Activated CD4-positive, alpha-beta T cell treated with anti-CD3 and anti-CD28 coated beads for 1 hour (primary cell): ENCODE measurements at places on chromosomes 12 and 14.

DNA sequence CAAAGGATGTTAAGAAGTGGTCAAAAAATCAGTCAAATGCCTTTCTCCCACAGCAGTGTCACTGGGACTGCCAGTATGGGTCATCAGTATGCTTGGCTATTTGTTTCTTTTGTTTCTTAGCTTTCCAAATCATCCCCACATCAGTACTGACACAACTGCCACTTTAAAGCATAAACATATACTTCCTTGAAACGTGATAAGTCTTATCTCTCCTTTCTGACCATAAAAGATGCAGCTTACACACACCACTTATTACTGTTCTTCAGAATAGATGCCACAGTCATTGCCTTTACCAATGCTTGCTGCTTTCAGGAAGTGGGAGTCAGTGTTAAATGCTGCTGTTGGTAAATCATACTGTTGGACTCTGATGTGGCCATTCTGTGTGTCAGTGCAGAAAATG, 18.6 kb upstream of the GARIN2 start:
- no peak for DNase-seq

GRCh38 chr14:58787592-58787991, 149.8 kb downstream of the DACT1 start:
- DNase-seq = no peak

GRCh38 chr12:13981990-13982389, 588 bp upstream of the GRIN2B start:
- no peak for DNase-seq

DNA sequence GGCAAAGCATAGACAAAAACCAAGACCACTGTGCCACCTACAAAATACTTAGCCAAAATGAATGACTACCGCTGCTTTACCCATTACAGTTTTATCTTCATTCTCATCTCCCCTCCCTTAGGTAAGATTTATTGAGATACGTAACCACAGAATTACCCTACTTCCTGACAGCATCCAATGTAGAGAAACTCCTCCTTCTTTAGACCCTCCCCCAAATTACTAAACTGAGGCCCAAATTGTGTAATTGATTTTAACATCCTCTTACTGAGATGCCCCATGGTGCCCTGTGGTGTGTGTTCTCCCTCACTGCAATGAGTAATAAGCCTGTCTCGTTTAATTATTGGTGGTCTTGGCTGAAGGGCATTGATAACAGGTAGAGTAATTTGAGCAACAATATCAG, 19.1 kb downstream of the VRK1 start:
- no peak for DNase-seq

DNA sequence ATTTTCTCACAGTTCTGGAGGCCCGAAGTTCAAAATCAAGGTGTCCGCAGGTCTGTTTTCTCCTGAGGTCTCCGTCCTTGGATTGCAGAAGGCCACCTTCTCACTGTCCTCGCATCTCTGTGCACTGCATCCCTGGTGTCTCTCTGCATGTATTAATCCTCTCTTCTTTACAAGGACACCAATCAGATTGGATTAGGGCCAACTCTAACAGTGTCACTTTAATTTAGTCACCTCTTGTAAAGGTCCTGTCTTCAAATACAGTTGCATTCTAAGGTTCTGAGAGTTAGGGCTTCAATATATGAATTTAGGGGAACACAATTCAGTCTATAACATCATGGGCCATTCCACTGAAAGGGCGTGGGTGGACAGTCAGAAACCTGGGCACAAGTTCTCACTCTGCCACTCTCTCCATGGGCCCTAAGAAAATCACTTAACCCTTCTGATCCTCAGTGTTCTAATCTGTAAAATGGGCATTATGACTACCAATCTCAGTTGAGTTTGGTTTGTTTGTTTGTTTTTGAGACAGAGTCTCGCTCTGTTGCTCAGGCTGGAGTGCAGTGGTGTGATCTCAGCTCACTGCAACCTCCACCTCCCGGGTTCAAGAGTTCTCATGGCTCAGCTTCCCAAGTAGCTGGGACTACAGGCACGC, 41.6 kb upstream of the FGD4 start:
- no peak for DNase-seq
